ENCODE measurements at places on chromosomes 16 and 17.

- no peak for DNase-seq
Measured at GRCh38 chr17:50627782-50628601, 6.7 kb upstream of the ABCC3 start.

- DNase-seq, result no peak
Measured at GRCh38 chr16:15607700-15608396, 35.1 kb downstream of the MARF1 start.

GRCh38 chr16:76900285-76901263, 290.4 kb upstream of the MON1B start:
- no peak for DNase-seq

- no peak for DNase-seq
Measured at GRCh38 chr16:52455549-52456277, 91.2 kb downstream of the TOX3 start.

DNA sequence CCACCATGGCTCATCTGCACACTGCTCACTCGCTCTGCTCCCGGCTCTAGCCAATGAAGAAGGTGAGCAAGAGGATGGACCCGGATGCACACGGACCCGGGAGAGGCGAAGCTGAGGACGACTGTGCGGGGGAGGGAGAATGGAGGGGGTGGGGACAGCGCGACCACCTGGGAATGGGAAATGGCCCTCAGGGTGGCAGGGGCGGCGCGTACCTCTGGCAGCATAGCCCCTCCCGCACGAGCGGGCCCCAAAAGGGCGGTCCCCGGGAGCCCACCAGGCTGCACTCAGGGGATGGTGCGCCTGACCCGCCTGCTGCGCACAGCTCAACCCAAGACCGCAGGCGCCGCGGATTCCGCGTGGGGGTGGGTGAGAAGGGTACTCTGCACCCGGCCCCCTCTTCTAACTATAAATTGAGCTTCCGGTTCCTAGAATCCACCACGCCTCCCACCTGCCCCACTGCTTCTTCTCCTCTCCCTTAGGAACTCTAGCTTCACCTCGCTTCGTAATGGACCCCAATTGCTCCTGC, 6.1 kb downstream of the MT1H start:
- DNase-seq, result no peak

DNA sequence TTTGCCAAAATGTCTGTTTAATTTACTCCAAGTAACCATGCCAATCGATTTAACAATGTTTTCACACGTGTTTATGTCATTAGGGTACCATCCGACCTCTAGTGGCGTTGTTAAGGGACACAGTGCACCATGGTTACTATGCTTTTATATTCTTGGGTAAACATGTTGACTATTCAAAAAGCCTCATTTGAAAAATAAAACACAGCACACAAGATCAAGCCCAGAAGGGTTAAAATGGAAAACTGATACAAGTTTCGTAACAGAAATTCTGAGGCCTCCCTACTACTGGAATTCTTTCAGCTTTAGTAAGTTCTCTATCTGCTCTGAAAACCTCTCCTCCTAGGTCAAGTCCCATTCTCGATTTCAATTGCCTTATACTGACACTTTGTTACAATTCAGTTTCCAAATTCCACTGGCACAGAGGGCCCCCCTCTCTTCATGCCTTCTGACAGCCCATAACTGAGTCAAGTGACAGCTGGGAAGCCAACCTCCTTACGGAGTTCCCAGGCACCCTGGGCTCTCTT, 2.1 kb downstream of the CFAP20 start:
- no peak for DNase-seq

GRCh38 chr16:80587071-80587470, 46.3 kb downstream of the DYNLRB2 start:
- DNase-seq, result no peak

DNA sequence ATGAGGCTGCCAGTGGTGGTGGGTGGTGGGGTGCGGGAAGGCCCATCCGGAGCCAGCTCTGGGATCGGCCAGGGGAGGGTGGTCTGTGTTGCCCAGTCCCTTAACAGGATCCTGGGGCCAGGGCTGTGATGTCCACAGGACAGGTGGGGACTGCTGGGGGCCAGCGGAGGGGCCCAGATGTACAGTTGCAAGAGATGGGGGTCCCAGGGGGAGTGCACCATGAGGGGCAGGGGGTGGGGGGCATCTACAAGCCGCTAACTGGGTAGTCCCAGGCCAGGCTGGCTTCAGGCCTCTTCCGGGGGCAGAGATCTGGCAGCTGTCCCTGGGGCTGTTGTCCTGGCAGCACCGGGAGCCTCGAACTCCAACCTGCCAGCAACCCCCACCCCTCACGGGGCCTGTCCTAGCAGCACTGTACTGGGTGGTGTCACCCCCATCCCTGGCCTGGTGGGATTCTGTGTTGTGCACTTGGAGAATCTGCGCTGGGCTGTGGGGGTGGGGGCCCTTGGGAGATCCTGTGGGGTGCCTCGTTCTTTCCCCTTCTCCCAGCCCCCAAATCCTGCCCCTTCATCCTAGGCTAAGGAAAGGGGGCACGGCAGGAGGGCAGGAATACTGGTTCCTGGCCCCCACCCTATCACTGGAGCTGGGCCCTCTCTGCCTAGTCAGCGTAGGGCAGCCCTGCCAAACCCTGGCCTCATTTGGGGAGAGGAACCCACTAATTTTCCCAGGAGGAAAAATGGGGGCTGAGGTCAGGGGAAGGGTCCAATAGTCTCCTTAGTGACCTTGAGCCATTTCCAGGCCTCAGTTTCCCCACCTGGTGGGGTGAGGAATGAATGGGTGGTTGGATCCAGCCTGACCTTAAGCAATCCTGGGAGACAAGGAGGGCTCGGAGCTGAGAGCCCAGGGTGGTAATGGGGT, 1.4 kb downstream of the MTSS2 start:
- no peak for DNase-seq

DNA sequence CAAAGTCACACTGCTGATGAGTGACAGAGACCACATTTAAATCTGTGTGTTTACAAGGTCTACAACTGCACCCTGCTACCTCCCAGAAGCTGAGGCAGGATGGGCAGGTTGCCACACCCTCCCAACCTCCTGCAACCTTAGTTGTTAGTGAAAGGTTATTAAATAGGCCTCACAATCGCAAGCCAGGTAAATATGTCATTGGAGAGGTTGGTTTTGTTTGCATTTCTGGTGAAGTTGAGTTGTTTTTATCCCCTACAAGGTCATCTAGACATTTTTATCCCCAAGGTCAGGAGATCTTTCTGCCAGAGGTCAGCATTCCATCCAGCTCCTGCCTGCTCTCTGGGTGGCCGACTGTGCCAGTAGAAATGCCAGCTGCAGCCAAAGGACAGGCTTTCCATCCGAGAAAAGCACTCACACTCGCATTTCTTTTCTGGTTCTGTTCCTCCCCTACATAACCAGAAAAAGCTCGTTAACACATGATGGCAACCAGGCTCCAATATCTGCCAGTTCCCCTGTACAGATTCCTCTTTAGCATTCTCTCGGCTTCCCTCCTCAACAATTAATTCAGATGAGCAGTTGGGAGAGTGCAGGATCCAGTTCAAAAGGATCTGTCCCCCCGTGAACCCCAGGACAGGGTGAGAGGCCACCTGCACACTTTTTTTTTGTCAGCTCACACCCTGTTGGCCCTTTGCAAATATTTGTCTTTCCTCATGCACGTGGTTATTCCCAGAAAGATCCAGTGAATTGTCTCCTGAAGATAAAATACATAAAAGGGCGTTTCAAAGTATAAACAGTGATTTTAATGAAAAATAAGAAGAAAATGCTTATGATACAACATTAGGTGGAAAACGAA, 562.8 kb downstream of the MAF start:
- no peak for DNase-seq

DNA sequence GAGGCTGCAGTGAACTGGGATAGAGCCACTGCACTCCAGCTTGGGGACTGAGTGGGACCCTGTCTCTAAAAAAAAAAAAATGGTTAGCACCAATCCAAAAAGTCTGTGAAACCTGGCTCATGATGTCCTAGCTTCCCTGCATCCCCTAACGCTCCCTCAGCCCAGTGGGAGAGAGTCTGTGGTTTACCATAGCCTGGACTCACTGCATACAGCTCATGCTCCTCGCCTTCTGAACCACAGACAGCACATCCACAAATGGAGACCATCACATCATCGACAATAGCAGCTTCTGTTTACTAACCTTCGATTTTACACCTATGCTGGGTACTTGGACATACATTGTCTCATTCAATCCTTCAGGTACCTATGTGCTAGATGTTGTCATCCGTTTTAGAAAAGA, 43.6 kb downstream of the NLRC5 start:
- no peak for DNase-seq

DNA sequence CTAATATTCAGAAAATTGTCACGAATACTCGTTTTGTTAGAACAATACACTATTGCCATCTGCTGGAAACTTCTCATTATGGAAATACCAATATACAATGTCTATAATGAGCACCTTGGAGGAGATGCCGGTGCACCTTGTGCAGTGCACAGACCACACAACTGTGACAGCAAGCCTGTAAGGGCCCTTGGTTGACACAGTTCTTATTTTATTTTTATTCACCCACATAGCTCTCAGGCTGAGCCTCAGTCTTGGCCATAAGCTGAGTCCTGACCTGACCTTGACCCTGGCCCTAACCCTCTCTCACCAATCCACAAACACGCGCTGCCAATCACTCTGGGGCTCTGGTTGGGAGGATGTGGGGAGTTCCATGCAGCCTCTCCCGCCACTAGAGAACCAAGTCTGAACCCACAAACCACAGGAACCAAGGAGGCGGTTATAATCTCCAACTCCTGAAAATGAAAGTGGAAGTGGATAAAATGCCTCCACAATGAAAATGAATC, 7.6 kb downstream of the AIPL1 start:
- DNase-seq, result no peak

GRCh38 chr16:61413021-61413420, 623.2 kb downstream of the CDH8 start:
- no peak for DNase-seq

All from progenitor cell of endocrine pancreas (in vitro differentiated cells).